ENCODE measurements at places on chromosomes 4 and X. TPM values are rescaled to one million over a fixed set of nuclear protein-coding genes. Genes with fewer than 3 reads are reported as not detected.

GRCh38 chrX:44224760-44225159, 118.7 kb downstream of the EFHC2 start:
- no peak for DNase-seq

The PLA2G12A gene
- 45.4 TPM for total RNA-seq

DNA sequence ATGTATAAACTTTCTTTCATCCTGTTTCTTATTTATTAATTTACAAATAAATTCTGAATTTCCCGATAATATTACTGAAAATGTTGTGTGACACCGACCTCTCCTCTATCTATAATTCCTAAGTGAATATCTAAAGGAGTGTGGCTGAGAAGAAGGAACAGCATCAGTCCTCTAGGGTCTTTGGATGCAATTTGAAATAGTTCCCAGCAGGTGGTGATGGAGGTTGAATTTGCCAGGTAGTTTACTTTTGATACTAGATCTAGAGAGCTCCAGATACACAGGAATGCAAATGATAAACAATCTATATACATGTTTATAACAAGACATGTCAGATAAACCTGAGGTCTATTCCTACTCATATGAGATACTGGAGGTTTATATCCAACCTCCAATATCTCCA, 305.4 kb downstream of the PCDH18 start:
- no peak for DNase-seq

DNA sequence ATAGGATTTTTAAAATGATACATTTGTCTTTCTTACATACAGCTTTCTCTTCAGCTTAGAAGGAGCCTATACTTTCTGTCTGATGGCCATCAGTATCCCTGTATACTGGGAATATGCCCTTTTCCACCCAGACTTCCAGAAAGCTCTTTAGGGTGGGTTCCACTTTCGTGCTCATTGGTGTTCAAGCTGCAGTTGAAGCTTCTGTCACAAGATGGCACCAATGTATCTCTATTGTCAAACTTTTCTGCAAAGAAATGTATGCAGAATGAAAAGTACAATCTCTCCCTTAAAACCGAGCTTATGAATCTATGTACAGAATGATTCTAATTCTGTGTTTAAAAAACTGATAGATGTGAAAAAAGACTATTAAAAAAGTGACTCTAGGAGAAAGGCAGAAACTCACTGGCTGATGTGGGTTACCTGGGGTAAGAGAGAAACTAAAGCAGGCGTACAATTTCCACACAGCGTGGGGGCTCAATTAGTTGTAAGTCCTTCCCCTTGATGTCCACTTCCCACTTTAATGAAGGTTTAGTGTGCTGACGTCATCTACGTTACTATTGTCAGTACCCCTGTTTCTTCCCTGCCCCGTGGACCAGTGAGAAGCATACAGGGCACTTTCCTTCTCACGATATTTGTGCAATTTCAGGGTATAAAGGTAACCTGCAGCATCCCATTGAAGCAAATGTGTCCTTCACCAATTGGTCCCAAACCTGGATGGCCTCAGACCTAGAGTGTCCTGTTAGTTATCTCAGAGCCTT, 57.3 kb upstream of the TCEAL2 start:
- no peak for DNase-seq

DNA sequence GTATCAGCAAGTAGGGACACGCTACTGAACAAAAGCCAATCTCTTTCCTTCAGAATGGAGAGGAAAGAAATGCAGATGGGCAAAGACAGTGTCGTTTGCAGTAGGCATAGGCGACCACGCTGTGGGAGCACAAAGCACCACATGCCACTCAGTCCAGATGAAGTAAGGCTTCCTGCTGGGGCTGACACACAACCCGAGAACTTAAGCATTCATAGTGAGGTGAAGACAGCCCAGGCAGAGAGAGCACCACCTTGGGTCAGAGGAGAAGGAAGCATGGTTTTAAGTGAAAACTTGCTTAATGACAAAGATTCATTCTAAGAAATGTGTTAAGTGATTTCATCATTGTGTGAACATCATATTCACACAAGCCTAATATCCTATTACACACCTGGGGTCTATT, 238.8 kb downstream of the MGST2 start:
- no peak for DNase-seq

The F9 gene
- not detected for total RNA-seq

- DNase-seq, result no peak
Measured at GRCh38 chrX:10017872-10018271, 50.7 kb downstream of the CLDN34 start.

- DNase-seq, result no peak
Measured at GRCh38 chrX:29555465-29556091, 659.8 kb upstream of the MAGEB2 start.

DNA sequence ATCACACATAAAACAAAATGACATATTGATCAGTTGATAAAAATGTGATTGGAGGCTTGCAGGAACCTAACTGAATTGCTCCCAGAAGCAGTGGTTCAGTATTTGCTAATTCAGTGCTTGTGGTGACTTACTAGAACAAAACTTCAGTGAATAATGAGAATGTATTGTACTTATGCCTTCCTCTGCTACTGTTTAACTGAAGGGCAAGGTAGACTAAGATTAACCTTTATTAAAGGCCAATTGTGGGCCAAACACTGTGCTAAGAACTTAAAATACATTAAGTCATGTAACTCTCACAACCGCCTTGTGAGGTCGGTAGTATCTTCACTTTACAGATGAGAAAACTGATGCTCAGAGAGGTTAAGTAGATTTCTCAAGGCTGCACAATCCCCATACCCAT, 14.9 kb downstream of the IGFBP7 start:
- no peak for DNase-seq

The LIMCH1 gene
- total RNA-seq, result 18.5 TPM

DNA sequence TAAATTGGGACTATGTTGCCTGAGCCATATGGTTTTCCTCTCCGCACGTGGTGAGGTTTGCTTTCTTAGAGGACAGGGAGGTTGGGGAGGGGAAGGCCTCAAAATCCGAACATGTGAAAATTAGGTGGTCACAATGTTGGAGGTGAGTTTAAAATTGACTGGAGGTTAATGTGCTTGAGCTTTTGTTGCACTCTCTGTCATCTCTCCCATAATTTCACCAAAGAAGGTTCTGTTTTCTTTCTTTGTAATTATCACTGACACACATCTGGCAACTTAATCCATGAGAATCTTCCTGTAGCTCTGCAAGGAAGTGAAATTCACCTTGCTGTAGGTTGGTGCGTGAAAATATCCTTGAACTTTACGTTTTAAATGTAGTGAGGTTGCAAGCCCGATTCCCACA, 225.5 kb downstream of the PDGFC start:
- DNase-seq, result no peak

DNA sequence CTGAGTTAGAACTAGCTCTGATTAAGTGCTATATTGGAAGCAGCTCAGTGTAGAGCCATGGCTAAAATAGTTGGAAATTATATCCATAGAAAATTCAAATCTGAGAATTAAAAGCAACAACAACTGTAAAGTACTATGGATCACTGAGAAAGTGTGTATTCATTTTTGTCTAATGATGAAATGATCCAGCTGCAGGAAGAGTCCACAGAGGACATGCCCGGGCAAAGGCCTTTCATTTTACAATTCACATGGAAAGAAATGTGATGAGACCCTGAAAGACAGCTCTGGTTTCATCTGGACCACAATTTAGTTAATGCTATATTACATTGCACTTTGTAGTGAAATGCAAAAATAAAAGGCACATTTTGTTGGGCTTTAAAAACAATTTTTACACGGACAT, 196.8 kb upstream of the FAT1 start:
- DNase-seq, result no peak

DNA sequence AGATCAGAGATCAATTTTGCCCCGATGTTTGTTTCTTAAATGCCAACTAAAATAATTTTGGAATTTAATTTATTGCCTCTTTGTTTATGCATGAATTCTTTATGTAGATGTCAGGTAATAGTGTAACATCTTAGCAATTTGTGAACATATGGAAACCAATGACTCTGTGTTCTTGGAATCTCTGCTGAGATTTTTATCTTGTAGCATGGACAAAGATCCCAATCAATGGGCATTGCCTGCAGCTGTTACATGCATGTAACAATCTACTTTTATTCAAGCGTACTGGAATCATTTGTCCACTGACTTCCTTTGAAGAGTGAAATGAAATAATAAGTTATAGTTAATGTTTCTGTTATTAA, 61.6 kb upstream of the ARSJ start:
- DNase-seq, result no peak

The GLRA3 gene
- total RNA-seq, result 0.49 TPM

The PAGE4 gene
- total RNA-seq, result not detected

The LRRC66 gene
- total RNA-seq, result 0.16 TPM

GRCh38 chr4:27161191-27161590, 300.6 kb downstream of the STIM2 start:
- DNase-seq, result no peak

The GJB1 gene
- total RNA-seq, result 48.2 TPM

DNA sequence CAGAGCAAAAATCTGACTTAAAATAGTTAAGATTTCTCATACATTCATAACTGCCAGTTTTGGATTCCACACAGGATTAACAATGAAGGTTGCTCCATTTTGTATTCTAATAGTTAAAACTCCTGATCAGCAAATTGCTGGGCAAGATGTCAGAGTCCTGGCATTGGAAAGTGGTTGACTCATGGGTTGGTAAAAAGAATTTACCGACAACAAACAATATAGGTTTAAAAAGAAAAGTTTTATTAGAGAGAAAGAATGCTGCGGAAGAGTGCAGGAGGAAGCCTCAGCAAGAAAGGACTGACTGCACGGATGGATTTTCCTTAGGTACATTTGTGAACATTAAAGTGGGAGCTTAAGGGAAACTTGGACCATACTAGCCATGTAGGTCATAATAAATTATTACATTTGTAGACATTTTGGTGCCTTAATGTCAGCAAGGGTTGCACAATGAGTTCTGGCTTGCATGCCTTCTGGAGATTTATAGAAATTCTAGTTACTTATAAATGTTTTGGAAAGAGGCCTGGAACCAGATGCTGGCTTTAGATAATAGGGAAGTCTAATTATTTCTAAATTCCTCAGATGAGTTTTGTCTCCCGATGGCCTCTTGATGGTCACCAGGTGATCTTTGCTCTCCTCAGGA, 25.4 kb upstream of the IL2 start:
- DNase-seq, result no peak

The TCP11X2 gene
- not detected for total RNA-seq

- no peak for DNase-seq
Measured at GRCh38 chr4:26317766-26318165, 3.0 kb upstream of the RBPJ start.

- no peak for DNase-seq
Measured at GRCh38 chr4:36285784-36286480, 4.5 kb downstream of the DTHD1 start.

The CHRNA9 gene
- not detected for total RNA-seq

The SYN1 gene
- total RNA-seq, result 1.9 TPM

The CXCL5 gene
- 0.41 TPM for total RNA-seq

GRCh38 chrX:789096-789495, 158.5 kb downstream of the SHOX start:
- no peak for DNase-seq

The ITM2A gene
- total RNA-seq, result 7.2 TPM

GRCh38 chr4:134518574-134519217, 317.1 kb upstream of the PABPC4L start:
- DNase-seq, result no peak

The FAT4 gene
- total RNA-seq, result 0.85 TPM

- no peak for DNase-seq
Measured at GRCh38 chr4:108097990-108098553, 70.7 kb downstream of the LEF1 start.

The FABP2 gene
- not detected for total RNA-seq

- DNase-seq, result no peak
Measured at GRCh38 chr4:129583868-129584267, 487.9 kb downstream of the C4orf33 start.

- DNase-seq, result no peak
Measured at GRCh38 chr4:21134994-21135393, 434.7 kb downstream of the PACRGL start.

DNA sequence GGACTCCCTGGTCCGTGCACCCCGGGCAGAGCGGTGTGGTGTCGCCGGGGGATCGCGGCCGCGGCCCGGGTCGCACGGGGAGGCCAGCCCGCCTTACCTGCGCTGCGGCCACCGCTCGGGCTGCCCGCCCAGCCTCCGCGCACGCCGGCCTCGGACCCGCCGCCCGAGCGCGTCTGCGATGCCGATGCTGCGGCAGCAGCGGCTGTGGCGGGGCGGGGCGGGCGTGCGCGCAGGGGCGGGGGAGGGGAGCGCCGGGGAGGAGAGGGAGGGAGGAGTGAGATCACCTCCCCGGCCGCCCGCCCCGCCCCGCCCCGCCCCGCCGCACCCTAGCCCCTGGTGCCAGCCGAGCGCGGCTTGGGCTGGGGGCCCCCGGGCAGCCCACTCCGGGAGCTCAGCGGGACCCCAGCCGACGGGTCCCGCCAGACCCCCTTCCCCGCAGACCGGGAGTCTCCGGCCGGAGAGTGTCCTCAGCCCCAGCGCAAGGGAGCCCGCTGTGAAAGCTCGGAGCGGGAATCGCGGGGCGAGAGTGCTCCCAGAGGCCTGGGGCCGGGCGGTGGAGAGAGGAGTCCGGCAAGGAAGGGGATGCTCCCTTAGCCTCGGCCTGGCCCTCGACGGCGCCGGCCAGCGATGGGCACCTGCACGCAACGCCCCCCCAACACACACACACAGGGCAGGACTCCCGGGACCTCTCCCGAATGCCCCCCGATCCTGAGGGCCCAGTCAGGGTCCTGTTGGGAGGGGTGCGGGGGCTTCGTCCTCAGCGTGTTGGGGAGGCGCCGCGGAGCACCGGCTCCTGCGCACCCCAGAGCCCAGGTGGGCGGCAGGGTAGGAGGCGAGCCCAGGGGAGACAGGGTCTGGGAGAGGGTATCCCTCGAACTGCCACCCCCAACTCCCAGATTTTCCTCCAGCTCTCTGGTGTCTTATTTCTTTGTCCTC, at the start of gene L1CAM:
L1CAM (minus strand) TSS at position 206 of the 936 bp plus-strand sequence. CDS start 10,337 bp downstream, outside the sequence.
- peak; percentile 69 for DNase-seq

DNA sequence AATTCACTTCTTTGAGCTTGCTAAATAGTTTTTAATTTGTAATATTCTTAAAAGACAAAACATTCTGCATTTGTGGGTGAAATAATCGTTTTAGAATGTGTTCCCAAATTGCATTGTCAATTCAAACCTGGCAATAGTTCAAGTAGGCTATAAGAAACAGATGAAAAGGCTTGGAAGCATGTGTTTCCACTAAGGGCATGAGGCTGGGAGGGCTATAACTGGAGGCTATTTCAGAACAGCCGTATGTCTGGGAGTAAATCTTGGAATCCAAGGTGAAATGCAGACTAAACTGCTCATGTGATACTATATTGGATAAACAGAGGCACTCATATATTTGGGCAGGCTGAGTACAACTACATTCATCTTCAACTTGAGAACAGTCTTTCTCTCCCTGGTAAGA, 117.4 kb upstream of the GRPR start:
- no peak for DNase-seq
